ENCODE measurements at places on chromosomes 13 and 19.
A peak's percentile ranks its signal among the peaks of the same experiment; 100 is the strongest.

GRCh38 chr13:100514788-100515409 lies 73.7 kb downstream of the GGACT start:
- DNase-seq, result no peak

GRCh38 chr19:17282488-17283125 lies 906 bp downstream of the ANKLE1 start:
- DNase-seq, result peak; percentile 68

DNA sequence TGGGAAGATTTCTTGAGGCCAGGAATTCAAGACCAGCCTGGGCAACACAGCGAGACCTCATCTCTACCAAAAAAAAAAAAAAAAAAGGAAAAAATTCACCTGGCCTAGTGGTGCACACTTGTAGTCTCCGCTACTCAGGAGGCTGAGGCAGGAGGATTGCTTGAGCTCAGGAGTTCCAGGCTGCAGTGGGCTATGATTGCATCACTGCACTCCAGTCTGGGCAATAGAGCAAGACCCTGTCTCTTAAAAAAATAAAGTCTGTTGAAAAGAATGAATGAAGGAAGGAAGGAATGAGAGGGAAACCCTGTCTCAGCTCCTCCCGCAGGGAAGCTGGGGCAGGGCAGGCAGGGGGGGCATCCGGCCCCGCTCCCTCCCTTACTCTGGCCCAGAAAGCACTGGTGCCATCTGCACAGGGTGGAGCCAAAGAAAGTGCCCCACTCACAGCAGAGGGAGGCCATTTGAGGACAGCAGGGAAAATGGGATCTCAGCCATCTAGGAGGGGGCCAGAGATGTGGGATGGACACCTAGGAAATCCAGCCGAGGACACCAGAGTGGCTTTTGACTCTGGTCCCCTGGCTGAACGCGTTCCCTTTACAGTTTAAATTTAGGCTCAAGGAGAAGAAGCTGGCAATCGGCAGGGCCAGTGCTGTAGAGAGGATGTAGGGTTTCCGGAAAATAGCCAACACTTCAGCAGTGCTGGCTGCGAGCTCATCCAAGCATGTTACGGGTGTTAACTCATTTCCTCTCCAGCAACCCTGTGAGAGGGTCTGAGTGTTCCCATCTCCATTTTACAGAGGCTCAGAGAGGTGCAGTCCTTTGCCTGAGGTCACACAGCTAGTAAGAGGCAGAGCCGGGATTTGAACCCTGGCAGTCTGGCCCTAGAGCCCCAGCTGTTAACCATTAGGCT lies 3.6 kb upstream of the HPN start:
- DNase-seq, result no peak

GRCh38 chr13:99469041-99469440 lies 32.2 kb upstream of the TM9SF2 start:
- DNase-seq, result no peak

DNA sequence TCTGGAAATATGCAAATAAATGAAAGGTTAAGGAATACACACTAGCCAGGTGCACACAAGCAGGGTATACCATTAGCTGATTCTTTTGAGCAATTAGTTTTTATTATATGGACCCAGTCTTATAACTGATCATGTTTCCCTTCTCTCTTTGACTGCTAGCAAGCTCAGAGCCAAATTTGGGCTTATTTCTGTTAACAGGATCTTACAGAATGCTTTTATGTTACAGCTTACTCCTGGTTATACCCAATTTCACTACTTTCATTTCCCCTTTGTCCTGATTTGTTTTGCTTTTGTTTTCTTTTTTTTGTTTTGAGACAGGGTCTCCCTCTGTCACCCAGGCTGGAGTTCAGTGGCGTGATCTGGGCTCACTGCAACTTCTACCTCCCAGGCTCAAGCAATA lies 12.9 kb upstream of the TPT1 start:
- no peak for DNase-seq

- DNase-seq, result no peak
Measured at GRCh38 chr13:25528266-25528665, 156.5 kb downstream of the ATP8A2 start.

DNA sequence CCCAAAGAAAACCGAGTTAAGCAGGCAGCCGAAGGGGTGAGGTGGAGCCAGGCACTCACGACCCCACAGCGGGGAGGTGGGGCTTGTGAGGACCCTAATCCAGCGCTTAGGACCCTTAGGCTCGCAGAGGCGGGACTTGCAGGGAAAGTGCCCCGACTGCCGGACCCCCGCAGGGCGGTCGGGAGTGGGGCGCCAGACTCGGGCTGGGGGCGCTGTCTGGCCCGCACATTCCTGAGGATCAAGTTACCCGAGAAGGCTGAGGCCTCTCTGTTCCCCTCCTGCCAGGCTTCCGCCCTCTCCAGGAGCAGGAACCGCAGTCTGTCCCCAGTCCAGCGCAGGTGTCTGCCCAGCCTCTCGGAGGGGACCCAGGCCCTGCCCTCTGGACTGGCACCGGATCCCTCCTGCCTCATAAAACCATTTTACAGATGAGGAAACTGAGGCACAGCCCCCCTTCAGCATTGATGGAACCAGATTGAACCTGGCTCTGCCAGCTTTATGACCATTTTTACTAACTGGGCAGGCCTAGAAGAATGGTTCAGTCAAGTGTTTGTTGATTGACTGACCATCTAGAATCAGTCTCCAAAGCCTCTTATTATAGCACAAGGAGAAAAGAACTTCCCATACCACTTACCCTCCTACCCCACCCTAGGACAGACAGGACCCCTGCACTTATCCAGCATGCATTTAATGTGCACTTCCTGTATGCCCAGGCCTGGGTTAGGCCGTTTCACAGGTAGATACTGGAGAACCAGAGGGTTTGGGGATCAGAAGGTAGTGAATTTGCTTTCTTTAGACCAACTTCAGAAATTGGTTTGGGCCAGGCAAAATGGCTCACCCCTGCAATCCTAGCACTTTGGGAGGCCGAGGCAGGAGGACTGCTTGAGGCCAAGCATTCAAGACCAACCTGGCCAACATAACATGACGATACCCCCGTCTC lies 6.7 kb upstream of the JUND start:
- DNase-seq, result no peak

DNA sequence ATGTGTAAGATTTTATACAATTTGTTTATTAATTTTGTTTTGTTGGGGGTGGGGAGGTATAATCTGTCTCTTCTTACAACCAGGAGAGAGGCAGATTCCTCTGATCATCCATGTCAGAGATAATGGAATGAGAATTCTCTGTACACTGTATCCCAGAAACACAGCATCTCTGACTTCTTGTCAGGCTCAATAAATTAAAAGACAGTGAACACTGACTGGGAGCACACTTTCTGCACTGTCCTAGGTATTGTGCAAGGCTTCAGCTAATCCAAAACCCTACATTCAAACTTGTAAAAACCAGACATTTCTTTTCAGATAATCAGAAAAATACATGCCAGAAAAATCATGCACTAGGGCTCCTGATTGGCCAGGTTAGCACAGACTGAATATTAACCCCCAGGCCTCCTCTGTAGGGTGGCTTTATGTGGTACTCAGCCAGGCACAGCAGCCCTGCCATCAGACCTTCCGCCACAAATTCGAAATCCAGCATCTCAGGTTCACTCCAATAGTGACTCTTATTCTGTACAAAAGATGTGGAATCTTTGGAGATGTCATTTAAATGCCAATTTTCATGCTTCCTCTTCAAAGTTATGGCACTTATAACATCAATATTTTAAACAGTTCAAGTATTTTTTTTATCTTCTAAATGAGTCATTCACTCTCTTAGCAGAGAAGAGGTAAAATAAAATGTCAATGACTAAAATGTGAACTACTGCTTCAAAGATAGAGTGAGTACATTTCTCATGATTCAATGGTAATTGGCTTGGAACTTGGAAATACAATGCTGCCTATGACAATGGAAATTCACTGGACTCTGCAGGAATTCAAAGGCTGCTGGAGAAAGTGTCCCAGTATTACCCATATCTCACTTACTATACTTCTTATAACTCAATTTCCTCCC lies 211.5 kb downstream of the KLF12 start:
- DNase-seq, result no peak

DNA sequence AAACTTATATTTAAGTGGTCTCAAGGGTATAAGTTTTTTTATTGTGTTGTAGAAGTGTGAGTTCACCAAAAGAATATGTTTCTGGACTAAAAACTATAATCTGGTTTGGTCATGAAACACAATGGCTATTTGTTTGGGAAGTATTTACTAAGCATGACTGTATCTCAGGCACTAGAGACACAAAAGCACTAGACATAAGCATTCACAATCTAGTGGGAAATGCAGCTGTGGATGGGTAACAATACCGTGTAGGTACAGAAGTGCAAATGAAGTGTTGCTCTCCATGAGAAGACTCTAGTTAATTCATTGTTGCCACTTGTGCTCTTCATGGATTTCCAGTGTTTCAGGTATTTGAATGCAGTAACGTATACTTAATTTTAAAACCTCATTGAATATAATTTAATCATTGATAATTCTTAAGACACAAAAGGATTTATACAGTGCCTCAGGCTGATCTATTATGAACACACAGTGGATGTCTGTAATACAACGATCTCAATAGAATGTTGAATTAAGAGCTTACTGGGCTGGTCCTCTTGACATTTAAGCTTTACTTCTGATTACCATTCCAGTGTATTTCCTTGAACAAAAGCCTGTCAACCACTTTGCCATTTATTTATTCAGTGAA lies 50.9 kb downstream of the TPT1 start:
- no peak for DNase-seq
